Skeletal muscle cell (primary cell): ENCODE measurements at places on chromosomes 4 and X.

- DNase-seq, result no peak
These were observed 480 bp downstream of the USP46 start for GRCh38 chr4:52658641-52659000.

DNA sequence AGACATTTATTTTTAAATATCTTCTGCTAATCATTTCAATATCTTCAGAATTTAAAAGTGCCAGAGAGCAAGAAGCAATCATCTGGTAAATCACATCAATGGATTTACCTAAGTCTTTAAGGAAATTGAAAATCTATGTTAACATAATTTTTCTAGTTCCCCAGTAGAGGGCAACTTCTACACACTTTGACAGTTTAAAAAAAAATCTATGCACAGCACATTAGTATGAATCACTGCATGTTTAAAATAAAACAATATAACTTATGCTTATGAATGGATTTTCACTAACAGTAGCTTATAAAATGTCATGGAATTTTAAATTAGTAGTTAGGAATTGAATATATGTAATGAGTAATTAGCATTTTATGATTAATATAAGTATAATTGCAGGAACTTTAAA lies 126.5 kb downstream of the REELD1 start:
- no peak for DNase-seq

DNA sequence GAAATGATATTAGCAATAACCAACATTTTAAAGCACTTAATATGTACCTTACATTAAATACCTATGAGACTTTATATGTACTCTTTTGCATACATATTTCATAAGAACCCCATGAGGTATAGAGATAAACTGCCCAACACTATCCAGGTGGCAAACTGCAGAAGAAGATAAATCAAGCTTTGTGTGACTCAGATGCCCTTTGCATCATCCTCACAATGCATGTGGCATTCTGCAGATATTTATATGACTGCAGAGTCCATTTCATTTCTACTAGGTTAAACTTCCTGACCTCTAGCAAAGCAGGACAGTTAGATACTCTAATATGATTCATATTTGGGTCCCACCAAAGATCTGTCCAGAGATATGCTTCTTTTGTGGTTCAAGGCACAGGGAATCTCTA lies 85.6 kb upstream of the RASGEF1B start:
- no peak for DNase-seq

DNA sequence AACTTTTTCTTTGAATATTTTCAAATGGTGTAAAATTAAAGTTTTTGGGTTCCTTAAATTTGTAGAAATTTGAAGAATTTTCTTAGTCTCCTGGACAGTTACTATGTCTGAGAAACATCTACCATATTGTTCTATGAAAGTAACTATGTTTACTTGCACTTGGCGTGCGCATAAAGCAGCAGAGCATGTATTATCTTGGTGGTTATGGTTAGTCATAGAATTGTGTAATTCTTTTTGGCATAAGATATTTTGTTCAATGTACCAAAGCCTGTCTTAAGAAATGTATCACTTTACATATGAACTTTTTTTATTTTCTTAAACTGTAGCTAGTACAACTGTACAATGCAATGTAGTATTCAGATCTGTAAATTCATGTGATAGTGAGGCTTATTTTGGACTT lies 49.2 kb downstream of the CDS1 start:
- DNase-seq, result peak; percentile 53

GRCh38 chrX:13786048-13786447 lies 30.8 kb downstream of the GPM6B start:
- DNase-seq, result no peak

DNA sequence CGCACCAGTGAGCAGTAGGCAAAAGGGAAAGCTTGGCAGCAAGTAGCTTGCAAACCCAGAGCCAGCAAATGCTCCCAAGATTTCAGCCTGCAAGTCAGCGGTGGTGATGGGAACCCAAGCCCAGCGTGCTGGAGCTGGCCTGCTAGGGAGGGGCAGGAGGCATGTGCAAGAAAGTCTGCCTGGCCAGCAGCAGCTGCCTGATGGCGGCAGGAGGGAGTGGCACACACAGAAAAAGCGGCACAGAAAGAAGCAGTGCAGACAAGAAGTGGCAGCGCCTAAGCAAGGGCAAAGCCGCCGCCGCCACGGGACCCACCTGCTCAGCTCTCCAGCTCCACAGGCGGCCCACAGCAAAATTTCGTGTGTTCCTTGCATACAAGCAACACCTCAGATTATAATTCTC lies 1206.5 kb upstream of the PABPC4L start:
- no peak for DNase-seq

DNA sequence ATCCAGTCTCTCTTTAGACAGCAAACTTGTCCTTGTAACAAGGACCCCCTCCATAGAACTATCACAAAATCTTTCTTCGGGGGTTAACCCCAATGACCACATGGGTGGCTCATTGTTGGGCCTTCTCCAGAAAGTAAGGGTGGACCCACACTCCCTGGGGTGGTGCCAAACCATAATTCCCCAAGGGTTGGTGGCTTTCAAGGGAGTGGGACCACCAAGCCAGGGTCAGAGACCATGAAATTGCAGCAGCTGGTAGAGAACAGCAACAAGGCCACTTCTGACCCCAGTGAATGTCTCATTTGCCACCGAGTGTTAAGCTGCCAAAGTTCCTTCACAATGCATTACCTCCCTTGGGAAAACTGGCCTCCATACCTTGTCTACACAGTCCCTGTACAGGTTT lies 28.8 kb upstream of the ZDHHC9 start:
- DNase-seq, result no peak

DNA sequence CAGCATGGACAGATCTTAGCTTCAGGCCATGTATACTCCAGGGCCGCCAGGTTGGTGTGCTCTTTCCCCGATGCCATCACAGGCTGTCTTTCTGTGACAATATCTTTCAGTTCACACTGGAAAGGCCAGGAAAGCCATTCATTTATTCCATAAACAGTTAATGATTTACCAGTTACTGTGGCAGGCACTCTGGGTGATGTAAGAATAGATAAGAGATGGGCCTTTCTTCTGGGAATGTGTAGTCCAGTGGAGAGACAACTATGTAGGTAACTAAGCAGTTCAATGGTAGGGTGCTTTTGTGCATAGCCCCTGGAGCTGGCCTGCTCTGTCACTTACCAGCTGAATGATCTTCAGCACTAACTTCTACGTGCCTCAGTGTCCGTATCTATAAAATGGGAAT lies 46.3 kb upstream of the LEF1 start:
- no peak for DNase-seq

DNA sequence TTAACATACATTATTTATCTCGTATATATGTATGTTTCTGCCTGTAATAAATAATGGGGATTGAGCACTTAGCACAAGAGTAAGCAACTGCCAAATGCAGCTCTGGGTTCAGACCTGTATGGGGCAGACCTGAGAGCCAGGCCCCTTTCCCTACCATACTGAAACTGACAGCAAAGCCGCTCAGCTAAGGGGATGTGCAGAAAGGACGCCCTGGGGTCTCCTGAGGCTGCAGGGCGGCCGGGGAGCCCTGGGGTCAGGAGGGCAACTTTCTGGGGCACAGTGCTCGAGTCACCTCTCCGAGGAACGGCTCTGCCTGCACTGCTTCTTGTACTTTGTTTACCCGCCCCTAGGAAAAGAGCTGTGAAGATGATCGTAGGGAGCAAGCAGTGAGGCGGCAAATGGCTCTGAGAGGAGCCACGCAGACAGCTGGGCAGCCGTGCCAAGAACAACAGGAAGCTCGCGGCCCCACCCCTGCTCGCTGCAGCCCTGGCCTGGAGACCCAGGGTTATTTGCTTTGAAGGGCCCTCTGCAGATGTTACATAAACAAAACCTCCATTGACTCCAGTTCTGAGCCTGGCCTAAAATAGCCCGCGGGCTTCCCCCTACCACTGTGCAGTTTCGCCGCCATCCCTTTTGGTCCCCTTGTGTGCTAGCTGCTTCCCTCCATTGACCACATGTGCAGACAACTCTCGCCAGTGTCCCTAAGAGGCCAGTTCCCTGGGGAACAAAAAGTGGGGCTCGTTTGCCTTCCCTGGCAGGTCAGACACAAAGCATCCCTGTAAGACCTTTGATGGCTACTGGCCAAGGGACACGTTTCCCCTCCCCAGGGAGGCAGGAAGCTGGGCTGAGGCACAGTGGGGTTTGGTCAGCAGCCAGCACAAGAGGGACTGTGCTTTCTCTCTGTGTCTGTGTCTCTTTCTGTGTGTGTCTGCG lies 111.3 kb upstream of the LNX1 start:
- DNase-seq, result peak; percentile 71

- no peak for DNase-seq
These were observed 9.5 kb downstream of the PRMT9 start for GRCh38 chr4:147674496-147674895.

DNA sequence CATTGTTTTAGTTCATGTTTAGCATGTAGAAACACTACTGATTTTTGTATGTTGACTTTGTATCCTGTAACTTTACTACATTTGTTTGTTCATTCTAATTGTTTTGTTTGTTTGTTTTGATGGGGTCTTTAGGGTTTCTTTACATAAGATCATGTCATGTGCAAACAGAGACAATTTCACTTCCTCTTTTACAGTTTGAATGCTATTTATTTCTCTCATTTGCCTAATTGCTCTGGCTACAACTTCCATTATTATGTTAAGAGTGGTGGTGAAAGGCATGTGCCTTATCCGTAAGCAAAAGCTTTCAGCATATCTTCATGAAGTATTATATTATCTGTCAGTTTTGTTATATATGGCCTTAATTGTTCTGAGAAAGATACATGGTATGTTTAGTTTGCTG lies 571.1 kb downstream of the PCDH7 start:
- no peak for DNase-seq

GRCh38 chr4:3261411-3262207 lies 12.7 kb downstream of the MSANTD1 start:
- no peak for DNase-seq

- no peak for DNase-seq
These were observed 352.3 kb downstream of the GRXCR1 start for GRCh38 chr4:43244688-43245382.

GRCh38 chr4:76622126-76622525 lies 187.1 kb downstream of the SHROOM3 start:
- DNase-seq, result no peak

- DNase-seq, result no peak
These were observed 517.4 kb downstream of the FAT4 start for GRCh38 chr4:125832161-125832560.

DNA sequence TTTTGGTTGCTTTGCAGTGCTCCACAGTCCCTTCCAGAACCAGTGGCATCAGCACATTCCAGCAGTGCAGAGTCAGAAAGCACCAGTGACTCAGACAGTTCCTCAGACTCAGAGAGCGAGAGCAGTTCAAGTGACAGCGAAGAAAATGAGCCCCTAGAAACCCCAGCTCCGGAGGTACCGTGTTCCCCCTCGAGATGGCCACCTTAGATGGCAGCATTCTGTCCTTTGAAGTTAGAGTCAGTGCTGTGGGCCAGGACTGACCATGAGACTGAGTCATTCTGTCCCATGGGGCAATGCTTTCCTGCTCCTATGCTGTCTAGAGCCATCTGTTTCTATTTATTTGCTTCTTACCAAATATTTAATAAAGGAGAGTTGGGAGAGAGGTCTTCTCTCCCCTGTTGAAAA lies 112.3 kb downstream of the KLHL8 start:
- DNase-seq, result no peak

GRCh38 chrX:19677121-19677520 lies 161.8 kb upstream of the MAP3K15 start:
- DNase-seq, result no peak
